ENCODE measurements at places on chromosomes 6 and 20.

- DNase-seq: no peak
Measured at GRCh38 chr6:45741437-45742171, 274.1 kb downstream of the CLIC5 start.

DNA sequence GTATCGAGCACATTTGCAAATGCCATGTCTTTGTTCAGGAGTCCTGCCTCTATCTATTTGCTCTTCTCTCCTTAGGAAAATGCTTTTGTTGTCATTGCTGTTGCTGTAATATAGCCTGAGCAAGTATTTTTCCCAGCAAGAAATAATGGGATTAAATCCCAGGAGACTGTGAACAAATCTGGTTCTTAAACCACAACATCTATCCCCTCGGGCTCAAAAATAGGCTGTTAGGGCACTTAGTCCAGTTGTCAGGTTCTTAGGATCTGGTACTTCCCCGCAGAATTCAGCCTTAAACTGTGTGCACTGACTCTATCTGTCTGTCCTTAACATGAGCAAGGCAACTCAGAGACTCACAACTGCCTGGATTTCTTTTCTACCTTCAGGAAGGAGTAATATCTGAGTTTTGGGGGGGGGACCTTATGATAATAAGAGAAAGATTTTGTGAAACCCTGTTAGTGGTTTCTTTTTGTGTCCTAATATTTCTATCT lies 437.5 kb downstream of the HTR1B start:
- DNase-seq: no peak

GRCh38 chr6:82251942-82252341 lies 4.4 kb upstream of the IBTK start:
- peak; percentile 34 for DNase-seq

DNA sequence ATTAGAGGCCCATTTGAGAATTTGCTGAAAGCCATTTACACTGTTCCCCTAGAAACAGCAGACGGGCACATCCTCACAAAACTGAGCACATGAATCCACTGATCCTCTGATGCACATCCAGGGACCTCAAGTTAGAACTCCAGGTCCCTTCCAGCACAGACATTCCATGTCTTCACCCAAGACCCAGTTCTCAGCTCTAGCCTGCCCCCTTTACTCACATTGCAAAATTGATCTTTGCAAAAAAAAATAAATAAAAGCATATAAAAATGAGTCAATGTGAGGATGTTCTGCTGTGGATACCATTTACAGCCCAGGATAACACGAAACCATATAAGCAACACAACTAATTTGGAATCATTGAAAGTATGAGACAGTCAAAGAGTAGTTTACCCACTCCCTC lies 458.2 kb upstream of the JARID2 start:
- DNase-seq: no peak

DNA sequence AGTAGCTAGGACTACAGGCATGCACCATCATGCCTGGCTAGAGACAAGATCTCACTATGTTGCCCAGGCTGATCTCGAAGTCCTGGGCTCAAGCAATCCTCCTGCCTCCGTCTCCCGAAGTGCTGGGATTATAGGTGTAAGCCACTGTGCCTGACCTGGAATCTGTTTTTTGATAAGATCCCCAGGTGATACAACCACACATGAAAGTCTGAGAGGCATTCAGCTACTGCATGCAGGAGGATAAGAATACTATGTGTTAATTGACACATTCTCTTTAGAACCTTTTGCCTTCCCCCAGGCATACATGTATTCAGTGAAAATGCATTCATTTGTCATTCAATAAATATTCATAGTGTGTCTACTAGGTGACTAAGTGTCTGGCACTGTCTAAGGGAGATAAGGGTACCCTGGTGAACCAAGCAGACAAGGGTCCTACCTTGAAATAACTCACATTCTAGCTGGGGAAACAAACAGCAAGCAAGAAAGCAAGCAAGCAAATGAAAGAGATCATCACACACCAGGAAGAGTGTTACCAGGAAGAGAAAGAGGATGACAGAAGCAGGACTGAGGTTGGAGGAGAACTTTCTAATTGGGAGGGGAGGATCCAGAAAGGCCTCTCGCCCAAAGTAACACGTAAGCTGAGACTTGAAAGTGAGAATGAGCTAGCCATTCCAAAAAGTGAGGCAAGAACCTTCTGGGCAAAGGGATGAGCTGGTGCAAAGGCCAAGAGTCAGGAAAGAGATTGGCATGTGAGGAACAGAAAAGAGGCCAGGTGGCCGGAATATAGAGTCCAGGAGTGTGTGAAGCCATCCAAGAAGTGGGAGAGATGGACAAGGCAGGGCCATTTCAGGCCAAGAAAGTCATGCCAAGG lies 6.5 kb downstream of the GFOD1 start:
- no peak for DNase-seq

DNA sequence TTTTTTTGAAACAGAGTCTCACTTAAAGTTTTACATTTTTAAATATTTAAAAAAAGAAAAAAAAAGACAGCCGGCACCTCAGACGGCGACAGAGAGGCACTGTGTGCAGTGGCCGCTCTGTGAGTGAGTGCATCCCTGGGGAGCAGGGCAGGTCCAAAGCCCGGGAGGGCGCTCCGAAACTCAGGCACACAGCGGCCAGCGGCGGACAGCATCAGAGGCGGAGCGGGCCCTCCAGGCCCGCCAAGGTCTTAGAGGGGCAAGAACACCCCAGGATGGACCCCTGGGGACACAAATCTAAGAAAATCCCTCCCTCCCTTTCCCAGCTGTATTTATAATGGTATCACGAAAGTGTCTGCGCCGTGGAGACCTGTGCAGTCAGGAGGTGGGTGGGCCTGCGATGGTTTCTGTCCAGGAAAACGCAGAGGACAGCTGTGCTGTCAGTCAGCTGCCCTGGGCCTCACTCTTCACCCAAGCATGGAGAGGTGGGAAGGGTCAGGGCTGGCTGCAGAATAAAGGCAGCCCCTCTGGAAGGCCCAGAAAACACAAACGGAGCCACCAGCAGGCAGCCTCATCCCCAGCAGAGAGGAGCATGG lies 43.8 kb downstream of the TAF4 start:
- DNase-seq: no peak

GRCh38 chr20:24617080-24617432 lies 147.6 kb downstream of the SYNDIG1 start:
- DNase-seq: no peak

DNA sequence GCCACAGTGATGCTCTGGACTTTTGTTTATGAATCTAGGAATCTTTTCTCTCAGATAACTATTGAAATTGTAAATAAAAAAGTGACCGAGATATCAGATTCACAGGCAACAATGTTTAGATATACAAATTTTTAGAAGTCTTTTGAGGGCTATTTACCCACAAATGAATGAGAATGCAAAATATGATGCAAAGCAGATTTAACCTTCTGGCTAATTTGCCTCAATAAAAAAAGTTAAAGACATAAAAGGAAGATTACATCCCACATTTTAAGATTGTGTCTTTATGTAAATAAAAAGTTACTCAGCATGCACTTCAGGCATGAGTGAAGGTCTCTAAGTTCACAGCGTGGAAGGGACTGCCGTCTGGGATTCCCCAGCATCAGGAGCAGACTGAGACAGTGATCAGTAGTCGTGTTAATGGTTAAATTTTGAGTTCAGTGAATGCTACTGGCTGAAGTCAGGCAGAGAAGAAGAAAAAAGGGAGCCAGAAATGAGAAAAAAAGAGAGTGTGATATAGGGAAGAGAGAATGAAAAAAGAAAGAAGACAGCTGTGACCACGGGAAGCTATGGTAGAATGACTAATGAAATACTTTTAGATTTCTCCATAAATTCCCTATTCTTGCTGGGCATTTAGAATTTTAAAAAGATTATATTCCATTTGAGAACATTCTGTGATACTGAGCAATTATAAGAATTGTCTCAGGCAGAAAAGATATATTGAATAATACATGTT lies 93.6 kb downstream of the MYB start:
- DNase-seq: no peak

GRCh38 chr6:45105170-45105820 lies 222.8 kb upstream of the RUNX2 start:
- no peak for DNase-seq

GRCh38 chr6:99276747-99277146 lies 72.7 kb downstream of the FAXC start:
- no peak for DNase-seq

- DNase-seq: no peak
Measured at GRCh38 chr6:158207422-158207788, 39.3 kb downstream of the GTF2H5 start.

DNA sequence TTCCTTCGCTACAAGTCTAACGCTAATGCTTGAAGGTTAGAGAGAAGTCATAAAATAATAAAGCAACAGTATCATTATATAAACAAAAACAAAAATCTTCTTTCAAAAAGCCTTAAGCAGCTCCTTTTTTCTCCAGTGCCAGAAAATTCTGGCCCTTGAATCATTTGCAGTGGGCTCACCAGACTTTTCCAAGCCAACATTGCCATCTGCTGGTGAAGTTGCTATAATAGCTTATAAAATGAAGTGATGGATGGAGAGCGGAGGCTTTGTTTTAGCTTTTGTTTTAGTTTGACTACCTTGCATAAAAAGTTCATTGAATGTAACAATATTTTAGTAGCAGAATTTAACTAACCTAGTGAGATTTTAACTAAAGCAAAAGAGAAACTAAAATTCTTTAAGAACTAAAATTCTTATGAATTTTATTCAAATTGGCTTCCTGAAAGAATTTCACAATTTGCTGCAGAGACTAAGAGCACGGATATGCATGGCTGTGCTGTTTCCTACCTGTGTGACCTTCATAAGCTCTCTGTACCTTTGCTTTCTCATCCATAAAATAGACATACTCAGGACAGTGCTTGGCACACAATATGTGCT lies 44.8 kb upstream of the SLC2A12 start:
- DNase-seq: peak; percentile 69

DNA sequence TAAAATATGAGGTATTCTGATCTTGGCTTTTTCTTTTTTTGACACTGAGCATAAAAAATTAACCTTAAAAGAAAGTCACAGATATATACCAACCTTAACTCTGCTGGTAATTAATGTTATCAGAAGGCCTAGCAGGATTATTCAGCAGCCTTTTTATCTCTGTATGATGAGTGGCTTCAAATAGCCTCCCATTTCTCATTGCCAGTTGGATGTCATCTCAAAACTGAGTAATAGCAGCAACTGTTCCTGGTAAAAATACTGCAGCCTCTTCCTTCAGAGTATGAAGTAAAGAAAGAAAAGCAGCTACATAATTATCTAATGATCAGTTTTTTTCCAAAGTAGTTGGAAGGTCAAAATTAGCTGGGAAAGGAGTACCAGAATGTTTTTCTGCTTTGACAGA lies 24.9 kb upstream of the HDGFL1 start:
- no peak for DNase-seq

DNA sequence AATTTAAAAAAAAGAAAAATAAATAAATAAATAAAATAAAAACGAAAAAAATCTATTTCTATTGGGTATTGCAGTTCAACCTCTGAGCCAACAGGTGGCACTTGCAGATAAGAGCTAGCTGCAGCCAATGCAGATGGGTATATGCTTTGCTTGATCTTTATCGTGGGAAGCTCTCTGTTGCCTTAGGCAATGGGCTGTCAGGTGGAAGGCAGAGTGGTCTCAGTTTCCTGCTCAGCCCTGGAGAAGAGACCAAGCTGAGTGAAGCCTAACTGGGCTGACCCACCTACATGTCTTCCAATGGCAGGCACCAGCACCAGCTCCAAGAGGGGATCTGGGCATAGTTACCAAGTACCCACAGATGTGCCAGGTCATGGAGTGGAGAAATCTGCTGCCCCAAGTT lies 95.0 kb downstream of the AK9 start:
- DNase-seq: no peak

DNA sequence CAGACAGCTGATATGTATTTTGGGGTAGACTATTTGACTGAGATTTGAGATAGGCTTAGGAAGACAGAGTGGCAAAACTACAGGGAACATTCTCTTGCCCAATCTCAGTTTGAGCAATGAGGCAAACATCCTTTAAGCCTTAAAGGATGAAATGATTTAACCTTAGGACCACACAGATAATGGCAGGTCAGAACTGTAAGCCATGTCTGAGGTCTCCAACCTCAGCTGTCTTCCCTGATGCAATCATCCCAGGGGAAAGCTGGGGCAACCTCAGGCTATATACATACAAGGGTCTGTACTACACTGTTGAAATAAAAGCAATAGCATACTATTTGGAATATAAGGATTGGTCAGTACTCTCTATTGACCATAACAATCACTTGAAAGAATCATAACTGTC lies 83.8 kb upstream of the NUP153 start:
- DNase-seq: no peak

DNA sequence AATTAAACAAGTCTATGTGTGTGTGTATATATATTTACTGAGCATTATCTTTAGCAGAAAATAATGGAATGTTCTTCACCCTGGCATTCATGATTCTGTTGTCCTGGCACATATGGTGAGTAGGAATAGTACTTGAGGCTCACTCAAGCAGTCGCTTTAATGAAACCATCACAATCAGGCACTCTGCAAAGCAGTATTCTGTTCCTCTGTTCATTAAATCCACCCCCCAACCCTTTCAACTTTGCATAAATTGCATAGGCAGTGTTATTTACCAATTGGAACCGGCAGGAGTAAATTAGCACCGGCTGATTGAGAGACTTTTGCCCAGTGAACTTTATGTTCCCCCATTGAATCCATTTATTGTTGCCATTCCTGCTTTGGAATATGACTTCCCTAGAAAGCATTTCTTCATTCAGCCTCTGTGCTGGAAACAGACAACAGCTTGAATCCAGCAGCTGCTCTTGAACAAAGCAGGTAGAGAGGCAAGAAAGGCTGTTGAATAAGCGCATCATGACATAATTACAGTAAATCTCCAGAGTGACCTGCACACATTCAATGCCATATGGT lies 268.0 kb upstream of the RNF217 start:
- peak; percentile 91 for DNase-seq

- DNase-seq: no peak
Measured at GRCh38 chr6:40894962-40895799, 143.8 kb downstream of the UNC5CL start.

DNA sequence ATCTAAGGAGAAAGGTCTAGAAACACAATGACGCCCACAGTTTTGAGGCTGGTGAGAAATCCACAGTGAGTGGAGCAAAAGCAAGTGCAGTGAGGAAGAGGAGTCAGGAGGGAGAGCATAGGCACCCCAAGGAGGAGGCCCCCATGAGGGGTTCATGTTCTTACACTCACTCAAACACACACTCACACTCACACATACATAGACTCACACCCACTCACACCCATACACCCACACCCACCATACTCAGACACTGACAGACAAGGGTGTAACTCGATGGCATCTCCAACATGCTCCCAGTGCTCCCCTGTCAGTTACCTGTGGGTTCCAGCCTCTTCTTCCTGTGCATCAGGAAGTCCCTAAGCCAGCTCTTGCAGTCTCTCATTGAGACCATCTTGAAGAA lies 3.8 kb downstream of the ULBP3 start:
- DNase-seq: no peak

Data from NCI-H1105 (cell line).